NCI-H1105 treated with DMSO at 0.1 percent for 48 hours (cell line): ENCODE measurements at places on chromosomes 5 and 9.
A peak's percentile ranks its signal among the peaks of the same experiment; 100 is the strongest.

DNA sequence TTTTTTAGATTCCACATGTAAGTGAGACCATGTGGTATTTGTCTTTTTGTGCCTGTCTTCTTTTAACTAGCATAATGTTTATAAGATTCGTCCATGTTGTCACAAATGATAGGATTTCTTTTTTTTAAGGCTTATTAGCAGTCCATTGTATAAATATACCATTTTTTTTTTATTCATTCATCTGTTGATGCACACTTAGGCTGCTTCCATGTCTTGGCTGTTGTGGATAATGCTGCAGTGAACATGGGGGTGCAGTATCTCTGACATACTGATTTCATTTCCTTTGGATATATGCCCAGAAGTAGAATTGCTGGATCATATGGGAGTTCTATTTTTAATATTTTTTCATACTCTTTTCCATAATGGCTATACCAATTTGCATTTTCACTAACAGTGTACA, 48.7 kb downstream of the KIAA1958 start:
- no peak for DNase-seq

DNA sequence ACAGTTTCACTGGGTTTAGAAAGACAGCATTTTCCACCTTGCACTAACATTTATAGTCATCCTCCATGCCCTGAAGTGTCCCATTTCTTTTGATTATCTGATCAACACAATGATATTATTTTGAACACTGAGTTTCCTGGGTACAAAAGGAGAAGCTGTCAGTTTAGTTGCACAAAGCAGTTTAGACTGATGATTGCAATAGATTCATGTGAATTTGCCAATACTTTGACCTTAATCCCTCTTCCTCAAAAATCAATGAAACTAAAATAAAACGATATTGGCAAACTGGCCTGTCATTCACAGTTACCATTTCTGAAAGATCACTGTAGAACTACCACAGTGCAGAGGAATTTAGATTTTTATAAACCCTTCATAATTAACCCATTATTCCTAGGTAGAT, 34.2 kb upstream of the RASGRF2 start:
- DNase-seq: no peak

GRCh38 chr5:176630681-176631222, 277 bp downstream of the EIF4E1B start:
- no peak for DNase-seq

DNA sequence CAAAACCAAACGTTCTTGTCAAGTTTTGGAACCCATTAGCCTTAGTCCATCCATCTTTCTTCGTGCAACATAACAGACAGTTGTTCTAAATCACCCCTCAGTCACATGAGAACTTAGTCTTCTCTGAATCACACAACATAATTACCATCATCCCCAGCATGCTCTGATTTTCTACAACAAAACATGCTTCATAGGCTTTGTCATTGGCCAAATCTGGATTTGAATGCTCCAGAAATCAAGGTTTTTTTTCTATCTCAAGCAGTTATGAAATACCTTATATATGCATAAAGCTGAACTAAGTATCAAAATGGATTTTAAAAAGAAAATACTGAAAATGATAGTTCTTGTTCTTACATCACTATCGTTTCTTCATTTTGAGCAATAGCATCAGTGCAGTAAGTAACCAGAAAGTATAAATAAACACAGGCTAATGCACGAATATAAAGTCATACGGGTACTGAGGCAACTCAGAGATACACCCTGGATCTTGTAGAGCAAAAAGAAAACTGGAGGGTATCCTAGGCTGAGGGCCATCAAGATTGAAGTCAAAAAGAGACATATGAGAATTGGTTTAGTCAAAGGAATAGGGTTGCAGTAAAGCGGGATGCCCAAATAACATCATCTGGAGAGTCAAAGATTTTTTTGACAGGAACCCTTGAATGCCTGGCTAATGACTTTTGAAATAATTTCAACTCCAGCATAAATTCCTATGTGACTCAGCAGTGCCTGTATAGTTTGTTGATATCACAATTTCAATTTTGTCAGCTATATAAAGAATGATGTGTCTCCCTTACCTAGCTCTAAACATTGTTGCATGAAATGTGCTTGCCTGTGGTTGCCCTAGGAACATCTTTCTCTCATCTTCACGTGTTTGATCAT, 164.7 kb downstream of the ADAMTSL1 start:
- no peak for DNase-seq

GRCh38 chr9:104885818-104886709, 41.9 kb downstream of the ABCA1 start:
- DNase-seq: no peak

DNA sequence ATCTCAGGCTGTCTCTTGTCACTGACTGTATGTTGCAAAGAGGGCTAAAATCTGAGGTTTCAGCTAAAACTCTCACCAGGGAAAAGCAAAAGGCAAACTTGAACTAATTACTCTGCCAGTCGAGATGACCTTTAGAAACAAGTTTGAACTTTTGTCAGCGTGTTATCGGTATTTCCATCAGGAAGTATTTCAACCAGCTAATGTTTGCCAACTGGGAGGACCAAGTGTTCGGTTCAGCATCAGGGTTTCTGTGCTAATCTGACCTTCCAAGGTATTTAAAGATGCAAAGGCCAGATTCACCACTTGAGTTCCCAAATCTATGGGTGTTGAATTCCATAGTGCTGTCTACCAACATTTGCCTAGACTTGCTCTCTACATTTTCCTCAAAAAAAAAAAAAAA, 230.5 kb downstream of the SLIT3 start:
- DNase-seq: no peak

DNA sequence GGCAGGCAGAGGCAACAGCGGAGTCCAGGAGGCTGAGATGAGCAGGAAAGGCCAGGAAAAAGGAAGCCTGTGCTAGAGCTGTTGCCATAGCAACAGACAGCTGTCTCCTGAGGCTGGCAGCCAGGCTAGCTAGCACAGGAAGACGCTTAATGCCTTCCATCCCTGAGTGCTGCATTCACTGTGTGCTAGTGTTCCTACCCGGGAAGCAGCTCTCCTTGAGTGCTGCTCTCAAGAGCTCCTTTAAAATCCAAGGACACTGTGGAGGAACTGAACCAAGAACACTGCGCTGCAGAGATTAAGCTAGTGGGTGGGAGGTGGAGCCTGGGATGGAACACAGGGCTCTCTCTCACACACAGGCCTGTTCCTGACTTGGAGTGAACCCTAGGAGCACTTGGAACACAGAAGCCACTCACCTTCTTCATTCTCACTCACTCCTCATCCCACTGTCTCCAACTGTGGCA, 53.5 kb upstream of the IL7R start:
- DNase-seq: peak; percentile 93

DNA sequence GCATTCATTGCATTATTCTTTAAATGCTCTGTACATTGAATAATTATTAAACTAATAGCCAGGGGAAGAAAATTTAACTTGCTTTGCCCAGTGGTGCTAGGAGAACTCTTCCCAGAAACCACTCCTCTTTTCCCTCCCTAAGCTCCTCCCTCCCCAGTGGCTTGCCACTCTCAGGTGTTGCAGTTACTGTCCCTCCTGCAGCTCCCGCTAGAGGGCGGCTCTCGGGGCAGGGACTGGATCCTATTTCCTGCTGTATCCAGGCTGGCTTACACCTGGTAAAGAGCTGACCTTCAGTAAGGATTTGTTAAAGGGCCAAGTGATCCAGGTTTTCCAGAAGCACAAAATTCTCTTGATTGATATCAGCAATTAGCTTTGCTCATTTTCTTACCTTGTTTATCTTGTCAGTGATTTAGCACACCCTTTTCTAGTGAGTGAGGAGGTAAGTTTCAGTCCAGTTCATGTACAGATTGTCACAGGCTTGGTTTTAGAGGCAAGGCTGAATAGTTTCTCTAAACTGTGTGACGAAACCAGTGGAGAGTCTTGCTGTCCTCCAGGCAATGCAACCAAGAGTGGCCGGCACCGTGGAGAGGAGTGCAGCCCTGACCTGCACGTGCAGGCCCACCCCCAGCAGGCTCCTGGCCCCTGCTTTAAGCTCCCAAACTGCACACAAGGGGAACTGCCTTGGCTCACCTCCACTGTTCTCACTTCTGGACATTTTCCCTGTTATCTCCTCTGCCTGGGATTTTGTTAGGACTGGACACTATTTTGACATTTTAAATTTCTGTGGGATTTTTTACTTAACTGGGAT, 423.8 kb downstream of the SPOCK1 start:
- DNase-seq: peak; percentile 20

DNA sequence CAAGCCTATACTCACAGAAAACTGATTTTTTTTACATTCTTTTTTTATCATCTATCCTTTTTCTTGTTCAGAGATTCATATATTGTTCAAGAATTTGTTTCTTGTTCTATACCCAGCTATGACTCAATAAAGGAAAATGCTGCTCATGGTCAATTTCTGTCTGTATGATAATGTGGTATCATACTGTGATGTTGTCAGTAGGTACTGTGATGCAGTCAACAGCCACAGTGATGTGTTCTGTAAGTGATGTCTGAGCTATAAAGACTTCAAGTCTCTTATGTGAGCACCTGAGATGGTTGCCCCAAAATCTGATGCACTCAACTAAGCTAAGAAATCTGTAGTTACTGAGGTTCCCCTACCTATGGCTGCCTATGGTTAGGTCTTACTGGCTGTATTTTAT, 294.2 kb upstream of the GRIN3A start:
- no peak for DNase-seq

DNA sequence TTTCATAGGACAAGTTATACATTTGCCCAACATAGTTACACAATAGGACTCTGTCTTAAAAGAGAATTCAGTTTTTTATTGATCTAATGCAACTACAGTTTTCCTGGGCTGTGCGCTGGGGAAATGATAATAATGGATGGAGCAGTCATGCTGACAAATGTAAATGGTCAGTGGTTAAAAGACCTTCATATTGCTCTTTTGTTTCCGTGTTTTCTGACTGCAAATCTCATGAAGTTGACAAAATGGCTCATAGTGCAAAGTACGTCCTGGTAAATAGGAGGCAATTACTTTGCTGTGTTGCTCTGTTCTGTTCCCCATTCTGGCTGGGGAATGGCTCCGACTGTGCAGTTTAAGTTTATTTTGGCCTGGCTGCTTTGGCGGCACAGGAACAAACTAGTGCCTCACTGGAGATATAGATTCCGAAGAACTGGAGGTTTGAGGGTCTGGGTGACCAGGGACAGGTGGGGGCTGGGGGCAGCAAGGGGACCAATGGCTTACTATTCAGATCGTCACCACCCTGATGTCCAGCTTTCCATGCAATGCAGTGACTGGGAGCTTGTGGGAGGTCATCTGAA, 54.3 kb downstream of the PTTG1 start:
- no peak for DNase-seq

DNA sequence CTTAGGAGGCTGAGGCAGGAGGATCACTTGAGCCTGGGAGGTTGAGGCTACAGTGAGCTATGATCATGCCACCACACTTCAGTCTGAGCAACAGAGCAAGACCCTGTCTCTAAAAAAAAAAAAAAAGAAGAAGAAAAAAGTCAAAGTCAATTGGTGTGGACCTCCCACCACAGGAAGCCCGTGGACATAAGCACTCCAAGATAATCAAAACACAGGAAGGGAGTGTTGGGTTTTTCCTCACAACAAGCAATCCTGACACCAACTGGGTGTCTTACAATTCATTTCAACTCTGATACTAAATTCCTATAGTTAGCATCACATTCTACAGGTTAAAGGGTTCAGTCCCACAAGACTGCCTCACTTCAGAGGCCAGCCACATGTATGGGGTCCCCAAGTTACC, 70.7 kb downstream of the PDE6A start:
- no peak for DNase-seq

DNA sequence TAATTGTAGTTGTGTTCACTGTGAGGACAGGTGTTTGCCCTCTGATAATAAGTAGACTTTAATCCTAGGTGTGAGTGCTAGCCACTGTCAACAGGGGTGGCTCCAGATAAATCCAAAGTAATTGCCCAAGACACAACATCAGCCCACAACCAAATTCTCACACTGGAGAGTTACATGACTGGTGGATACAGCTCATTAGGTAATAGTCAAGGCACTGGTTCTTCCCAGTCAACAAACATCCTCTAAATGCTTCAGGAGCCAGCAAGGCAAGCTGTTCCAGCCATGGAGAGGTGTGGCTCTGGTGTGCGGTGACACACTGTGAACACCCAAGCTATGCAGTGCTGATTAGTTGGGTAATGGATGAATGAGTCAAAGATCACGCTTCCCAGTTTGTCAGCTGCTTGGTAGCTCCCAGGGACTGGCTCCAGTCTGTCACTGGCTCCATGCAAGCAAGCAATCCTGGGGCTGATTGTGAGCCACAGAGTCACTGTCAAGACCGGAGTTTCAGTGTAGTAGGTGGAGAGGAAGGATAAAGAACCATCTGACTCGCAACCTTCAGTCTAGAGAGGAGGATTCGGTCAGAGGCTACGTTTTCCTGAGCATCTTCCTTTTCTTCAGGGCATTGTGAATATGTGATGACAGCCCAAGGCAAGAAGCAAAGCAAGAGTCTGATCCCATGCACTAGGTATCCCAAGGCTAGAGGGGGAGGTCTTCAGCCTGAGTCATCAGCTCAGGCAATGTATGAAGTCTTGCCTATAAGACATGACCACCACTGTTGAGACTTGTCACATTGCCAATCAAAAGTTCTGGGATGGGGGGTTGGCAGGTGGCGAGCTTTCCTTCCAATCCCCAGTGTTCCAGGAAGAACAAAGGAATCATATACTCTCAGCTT, 63.1 kb downstream of the UGCG start:
- DNase-seq: peak; percentile 68

GRCh38 chr9:102974530-102974929, 20.6 kb upstream of the CYLC2 start:
- DNase-seq: no peak

DNA sequence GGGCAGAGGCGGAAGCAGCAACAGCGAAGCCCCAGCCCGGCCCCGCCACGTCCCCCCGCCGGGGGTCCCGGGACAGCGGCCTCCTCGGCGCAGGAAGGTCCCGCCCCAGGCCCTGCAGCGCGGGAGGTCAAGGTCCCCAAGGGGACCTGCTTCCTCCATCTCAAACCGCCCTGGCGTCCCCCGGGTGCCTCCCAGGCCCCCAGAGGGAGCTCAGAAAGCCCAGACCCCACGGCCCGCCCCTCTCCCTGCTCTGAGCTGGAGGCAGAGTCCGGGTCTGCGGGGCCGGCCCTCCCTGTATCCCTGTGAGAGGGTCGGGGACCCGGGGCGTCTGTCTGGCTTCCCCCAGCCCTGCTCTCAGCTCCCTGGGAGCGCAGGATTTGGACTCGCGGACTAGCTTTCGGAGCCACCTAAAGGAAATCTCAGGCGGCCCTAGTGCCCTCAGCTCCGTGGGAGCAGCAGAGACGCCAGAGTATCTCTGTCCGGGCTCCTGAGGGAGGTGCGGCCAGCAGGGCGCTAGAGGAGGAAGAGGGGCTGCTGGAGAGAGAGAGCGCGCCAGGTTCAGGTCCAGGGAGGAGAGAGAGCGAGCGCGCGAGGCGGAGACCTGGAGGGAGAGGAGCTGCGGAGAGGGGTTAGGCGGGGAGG, 30.7 kb downstream of the EXOC3 start:
- DNase-seq: peak; percentile 68
